ENCODE measurements at places on chromosomes 3 and 15.
A peak's percentile ranks its signal among the peaks of the same experiment; 100 is the strongest.

GRCh38 chr3:141875893-141876380 is 506 bp upstream of the ATP1B3 start:
- DNase-seq, result peak; percentile 75

DNA sequence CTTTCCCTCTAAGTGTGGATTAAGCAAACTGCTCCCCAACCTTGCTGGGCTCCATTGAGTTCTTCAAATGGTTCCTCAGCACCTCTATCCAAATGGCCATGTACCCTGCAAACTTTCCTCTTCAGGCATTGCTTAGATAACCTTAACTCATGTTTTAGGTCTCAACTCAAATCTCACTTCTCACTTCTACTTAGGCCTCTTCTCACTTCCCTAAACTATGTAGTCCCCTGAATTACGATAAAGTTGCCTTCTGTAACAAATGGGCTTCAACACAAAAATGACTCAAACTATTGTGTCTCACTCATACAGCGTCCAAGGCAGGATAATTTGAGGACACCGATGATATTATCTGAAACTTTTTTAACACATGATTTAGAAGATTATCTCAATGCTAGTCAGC is 62.4 kb upstream of the STAC start:
- no peak for DNase-seq

DNA sequence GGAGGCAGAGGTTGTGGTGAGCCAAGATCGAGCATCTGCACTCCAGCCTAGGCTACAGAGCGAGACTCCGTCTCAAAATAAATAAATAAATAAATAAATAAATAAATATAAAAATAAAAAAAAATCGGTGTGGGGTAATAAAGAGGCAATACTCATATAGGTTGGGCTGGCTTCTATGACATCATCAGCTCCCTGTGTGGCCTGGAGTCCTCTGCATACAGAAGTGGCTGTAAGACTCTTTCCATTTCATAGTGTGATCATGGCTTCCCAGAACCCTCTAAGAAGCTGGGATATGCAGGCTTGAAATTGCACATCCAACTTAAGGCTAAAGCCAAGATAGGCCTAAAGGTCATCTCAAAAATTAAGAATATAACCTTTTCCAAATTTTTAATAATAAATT is 101.6 kb downstream of the ZIC4 start:
- DNase-seq, result no peak

DNA sequence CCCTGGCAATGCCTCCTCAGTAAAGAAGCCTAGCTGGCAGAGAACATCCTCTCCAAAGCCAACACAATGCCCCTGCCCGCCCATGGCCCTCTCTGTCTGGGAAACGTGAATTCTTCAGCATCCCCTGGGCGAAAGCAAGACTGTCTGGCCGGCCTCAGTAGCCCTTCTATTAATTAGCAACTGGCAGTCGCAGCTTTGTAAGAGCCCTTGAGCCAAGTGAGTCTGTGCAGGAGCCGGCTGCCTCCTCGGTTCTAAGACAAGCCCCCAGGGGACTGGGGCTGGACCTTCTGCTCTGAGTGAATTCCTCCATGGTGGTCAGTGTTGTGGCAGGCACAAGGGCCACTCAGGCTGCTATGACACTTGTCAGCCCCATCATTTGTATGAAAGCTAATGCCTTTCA is 7.4 kb downstream of the HCN4 start:
- no peak for DNase-seq

- DNase-seq, result no peak
Observed at GRCh38 chr15:97479957-97480356, 480.5 kb upstream of the ARRDC4 start.

DNA sequence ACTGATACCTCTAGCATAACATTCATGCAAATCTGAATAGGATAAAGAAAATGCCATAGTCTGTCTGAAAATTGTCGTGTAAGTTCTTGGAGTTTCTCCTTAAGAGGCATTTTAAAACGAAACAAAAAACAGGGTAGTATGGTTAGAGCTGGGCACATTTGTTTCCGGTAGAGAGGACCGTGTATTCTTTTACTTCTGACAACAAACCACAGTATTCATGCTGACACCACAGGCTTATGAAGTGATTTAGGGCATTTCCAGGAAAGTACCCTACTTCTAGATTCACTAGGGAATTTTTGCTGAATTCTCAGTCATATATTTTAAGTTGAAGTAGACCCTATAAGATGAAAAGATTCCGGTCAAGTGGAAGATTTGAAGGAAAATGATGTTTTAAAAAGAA is 541.3 kb downstream of the UNC13C start:
- DNase-seq, result peak; percentile 9

DNA sequence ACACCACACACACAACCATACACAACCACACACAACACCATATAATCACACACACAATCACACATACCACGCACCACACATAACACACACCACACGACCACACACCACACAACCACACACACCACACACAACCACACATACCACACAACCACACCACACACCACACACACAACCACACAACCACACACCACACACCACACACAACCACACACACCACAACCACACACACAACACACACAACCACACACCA is 24.2 kb downstream of the CPN2 start:
- no peak for DNase-seq

DNA sequence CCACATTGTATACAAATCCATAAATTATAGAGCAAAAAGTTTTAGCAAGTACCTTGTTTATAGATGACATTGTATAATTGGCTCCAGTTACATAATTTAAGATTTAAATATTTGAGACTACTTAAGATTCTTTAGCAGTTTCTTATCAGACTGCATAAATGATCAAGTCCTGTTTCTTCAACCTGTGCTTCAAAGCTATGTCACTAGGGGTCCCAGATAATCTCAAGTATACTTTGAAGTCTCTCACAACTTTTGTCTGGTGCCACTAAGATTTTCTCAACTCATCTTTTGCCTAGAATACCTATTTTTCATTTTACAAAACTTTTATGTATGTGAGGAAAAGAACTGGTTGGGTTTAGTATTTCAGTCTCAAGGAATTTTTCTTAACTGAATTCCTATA is 205.5 kb downstream of the STAG1 start:
- no peak for DNase-seq

DNA sequence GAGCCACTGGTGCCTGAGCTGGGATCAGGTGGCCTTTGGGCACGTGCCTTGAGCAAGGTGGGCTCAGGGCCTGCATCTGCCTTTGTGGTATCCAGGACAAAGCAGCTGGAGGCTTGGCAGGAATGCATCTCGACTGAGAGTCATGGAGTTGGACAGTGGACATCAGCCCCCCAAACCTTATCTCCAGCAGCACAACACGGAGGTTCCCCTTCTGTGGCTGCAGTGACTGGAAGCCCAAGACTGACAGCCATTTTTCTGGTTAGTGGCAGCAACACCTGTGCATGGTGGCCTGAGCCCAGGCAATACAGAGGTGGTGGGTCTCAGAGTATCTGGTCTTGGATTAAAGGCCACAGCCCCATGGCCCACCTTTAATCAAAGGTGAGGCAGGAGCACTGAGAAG is 27.8 kb upstream of the TSEN2 start:
- DNase-seq, result no peak

DNA sequence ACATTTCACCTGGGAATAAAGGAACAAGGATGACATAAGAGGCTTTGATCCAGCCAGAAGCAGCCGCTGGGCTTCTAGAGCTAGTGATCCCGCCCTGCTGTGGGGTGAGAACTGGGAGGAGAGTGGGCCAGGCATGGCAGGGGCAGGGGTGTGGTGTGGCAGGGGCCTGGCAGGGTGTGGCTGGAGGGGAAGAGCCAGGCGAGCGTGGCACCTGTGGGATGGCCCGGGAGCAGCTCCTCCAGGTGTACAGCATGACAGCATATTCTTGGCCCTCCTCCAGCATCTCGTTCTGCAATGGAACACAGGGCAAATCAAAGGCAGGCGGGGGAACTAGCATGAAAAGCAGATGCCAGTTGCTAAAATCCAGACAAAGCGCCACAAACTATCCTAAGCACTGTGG is 35.5 kb downstream of the CYFIP1 start:
- no peak for DNase-seq

DNA sequence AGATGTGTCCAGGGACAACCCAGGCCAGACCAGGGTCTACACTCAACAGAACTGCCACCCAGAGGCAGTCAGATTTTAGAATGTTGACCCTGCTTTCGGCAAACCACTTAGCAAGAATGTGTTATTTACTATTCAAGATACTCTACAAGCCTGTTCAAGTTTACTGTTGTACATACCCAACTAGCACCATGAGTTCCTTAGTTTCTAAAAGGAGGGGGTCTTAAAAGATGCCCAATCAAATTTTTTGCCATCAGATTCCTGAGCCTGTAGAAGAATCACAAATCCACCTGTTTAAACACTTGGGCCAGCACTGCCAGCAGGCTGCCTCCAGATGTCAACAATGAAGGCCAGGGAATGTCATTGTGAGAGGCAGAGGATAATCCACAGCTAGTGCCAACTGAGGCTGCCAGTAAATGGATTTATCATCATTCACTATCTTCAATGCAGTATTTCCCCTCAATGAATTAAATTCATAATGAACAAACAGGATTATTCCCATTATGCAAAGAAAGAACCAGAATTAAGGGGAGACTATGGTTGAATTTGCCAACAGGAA is 43.5 kb upstream of the SNRPA1 start:
- no peak for DNase-seq

- no peak for DNase-seq
Observed at GRCh38 chr3:180626844-180627243, 24.9 kb downstream of the TTC14 start.

GRCh38 chr15:57205027-57205855 is 171.1 kb upstream of the CGNL1 start:
- DNase-seq, result no peak

DNA sequence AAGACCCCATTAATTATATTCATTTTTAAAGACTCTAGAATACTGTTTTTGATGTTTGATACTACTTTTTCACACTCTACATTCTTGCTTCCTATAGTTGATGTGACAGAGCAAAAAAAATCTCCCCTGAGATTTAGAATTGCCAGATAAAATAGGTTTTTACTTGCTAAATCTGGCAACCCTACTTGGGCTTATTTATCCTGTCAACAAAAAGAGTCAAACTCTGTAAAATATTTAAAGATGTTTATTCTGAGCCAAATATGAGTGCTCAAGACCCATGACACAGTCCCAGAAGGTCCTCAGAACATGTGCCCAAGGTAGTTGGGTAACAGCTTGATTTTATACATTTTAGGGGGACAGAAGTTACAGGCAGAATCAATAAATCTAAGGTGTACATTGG is 72.3 kb downstream of the DAPK2 start:
- DNase-seq, result no peak

GRCh38 chr3:194624956-194625355 is 8.3 kb downstream of the TMEM44 start:
- no peak for DNase-seq

GRCh38 chr3:181711325-181712135 is at the start of gene SOX2:
Gene SOX2, plus strand, starts transcription at chr3:181711925. Its CDS starts 436 bp downstream, at chr3:181712361.
- DNase-seq, result no peak

DNA sequence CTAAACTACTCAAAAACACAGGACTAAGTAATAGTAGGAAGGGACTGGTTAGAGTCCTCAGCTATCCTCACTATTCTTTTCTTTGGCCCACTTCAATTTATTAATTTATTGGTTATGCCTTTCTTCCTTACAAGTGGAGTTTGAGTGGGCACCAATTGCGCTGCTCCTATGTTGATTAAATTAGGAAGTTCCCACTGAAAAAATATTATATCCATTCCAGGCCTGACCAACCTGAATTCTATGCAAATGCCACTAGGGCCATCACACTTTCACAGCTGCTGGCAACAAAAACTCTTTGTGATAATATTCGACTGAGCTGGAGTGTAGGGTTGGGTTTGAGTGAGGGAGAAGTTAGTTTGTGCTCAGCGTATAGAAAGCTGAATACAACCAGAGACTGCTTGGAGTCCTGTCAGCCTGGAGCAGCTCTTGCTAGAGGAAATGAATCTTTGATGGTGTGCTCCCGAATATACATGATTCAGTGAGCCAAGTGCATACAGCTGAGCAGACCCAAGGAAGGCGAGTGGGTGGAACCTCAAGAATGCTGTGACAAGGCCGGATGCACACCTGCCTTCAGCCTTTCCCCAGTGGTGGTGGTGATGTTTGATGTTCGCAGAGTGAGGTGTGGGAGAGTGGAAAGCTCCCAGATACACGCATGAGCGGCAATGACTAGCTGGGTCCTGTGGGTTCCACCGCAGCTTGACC is 1.5 kb downstream of the ARHGEF3 start:
- DNase-seq, result peak; percentile 63

- DNase-seq, result no peak
Observed at GRCh38 chr15:36263666-36264065, 315.8 kb upstream of the CDIN1 start.

DNA sequence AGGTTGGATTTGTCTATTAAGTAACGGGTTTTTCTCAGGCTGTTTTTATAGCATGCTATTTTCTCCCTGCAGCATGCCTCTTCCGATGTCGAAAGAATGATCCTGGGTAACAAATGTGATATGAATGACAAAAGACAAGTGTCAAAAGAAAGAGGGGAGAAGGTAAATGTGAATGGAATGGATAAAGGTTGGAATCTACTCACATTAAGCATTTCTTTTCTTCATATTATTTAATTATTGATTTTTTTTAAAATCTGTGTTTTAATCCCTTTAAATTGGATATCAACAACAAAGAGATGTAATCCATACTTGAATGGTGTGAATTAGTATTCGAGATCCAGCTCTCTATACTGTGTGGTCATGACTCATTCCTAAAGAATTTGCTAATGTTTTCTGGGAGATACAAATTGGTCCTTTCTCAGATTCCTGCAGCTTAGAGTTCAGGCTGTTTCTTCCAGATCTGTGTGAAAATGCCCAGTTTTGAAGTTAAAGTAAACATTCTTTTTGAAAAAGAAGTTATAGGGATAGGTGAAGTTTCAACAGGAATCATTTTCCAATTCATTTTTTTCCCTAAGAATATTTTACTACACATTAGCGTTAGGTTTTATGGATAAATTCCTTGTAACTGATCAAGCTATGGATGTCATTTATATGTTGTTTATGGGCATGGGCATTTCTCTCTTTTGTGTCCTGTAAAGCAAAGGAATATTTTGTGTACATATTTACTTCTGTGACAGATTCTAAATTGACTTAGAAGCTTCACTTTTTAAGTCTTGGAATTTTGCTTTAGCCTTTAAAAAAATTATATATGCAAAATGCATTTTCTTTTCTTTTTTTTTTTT is 20.8 kb upstream of the APH1B start:
- DNase-seq, result no peak

- no peak for DNase-seq
Observed at GRCh38 chr3:5258526-5258925, 71.0 kb downstream of the EDEM1 start.

DNA sequence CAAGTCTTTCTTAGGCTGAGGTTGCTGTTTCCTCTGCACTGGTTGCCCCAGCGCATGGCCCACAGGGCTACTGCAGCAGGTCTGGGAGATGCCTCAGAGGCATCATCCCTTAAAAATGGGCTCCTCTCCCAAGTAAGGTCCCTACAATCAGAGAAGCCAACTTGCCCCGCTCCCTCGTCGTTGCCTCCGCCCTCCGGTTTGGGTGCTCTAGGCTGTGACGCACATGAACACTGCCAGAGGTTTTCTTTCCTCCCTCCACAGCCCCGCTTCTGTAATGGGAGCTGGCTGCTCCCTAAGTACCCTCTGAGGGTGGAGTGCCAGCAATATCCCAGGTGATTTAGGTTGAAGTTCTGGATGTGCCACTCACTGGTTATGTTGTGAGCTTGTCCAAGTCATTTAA is 14.0 kb downstream of the MAGEF1 start:
- DNase-seq, result no peak

GRCh38 chr15:76664895-76665294 is 240.2 kb downstream of the SCAPER start:
- DNase-seq, result no peak

- DNase-seq, result no peak
Observed at GRCh38 chr3:70885636-70886035, 573.2 kb upstream of the MDFIC2 start.

Data from T-helper 1 cell (primary cell).